ENCODE measurements at places on chromosomes 6 and 20. TPM values are rescaled to one million over a fixed set of nuclear protein-coding genes. Genes with fewer than 3 reads are reported as not detected.

HLA-DRB5 gene
- not detected for total RNA-seq

PBOV1 gene
- total RNA-seq: not detected

FKBP5 gene
- total RNA-seq: 10.6 TPM

MCM3 gene
- total RNA-seq: 21.5 TPM

EYS gene
- 13.2 TPM for total RNA-seq

All from glutamatergic neuron (in vitro differentiated cells).